ENCODE measurements at places on chromosomes 5 and 9.

DNA sequence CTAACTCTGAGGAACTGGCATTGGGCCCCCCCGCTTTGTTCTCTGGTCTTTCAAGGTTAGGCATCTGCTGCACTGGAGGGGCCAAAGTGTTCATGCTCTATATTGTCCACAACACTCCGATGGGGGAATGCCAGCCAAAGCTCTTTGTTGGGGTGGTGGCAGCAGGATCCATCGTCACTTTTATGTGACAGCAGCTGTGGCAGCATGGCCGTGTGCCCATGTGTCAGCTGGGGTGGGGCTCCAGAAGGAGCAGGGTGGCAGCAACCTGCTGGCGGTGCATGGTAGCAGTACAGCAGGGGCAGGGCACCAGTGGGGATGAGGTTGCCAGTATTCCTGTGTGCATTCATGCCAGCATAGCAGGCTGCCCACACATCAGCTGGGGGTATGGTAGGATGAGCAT lies 28.2 kb downstream of the ITGA2 start:
- DNase-seq = no peak

- DNase-seq = no peak
These were observed 25.1 kb downstream of the CEMIP2 start for GRCh38 chr9:71743217-71743705.

GRCh38 chr9:101388507-101388993 lies 3.7 kb upstream of the BAAT start:
- no peak for DNase-seq

DNA sequence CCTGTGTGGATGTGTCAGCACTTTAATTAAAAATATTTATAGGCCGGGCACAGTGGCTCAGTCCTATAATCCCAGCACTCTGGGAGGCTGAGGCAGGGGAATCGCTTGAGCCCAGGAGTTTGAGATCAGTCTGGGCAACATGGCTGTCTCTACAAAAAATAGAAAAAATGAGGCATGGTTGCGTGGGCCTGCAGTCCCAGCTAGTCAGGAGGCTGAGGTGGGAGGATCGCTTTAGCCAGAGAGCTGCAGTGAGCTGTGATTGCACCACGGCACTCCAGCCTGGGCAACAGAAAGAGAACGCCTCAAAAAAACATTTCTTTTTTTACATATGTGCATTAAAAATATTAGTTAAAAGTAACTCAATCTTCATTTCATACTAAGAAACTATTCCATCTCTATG lies 6.2 kb downstream of the TBC1D9B start:
- DNase-seq = no peak

GRCh38 chr5:72882989-72883388 lies 66.5 kb downstream of the TNPO1 start:
- no peak for DNase-seq

GRCh38 chr9:94772144-94772543 lies 45.6 kb downstream of the AOPEP start:
- DNase-seq = no peak

GRCh38 chr9:69646810-69647209 lies 25.4 kb downstream of the APBA1 start:
- no peak for DNase-seq

GRCh38 chr5:3007577-3007976 lies 256.1 kb upstream of the IRX2 start:
- DNase-seq = no peak

DNA sequence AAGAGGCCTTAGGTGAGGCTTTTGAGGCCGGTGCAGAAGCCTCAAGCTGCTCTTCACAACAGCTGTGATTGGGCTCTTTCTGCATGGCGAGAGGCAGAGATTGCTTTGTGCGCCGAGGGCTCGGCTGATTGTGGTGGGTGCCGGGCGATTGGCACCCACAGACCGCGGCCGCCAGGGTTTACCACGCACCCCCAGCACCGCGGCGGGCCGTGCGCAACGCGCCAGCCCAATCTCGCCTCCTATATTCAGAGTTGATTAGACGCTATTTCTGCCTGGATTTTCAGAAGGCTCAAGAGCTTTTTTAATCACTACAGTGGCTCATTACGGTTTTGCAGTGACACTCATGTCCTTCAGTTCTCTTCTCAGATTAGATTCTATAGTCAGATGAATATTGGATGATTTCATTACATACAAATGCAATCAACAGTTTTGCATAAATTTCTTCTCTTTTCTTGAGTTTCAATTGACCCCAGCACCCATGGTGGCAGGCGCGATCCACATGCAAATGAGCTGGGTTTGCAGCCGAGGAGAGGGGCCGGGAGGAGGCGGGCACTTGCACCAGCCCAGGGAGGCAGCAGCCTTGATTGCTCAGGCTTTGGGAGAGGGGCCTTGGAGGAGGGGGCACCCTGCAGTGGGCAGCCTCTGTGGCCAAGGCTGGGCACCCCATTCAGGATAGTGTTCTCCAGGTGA lies 33.8 kb upstream of the PTGS1 start:
- DNase-seq = no peak

GRCh38 chr5:113404269-113404668 lies 30.5 kb downstream of the TSSK1B start:
- no peak for DNase-seq

DNA sequence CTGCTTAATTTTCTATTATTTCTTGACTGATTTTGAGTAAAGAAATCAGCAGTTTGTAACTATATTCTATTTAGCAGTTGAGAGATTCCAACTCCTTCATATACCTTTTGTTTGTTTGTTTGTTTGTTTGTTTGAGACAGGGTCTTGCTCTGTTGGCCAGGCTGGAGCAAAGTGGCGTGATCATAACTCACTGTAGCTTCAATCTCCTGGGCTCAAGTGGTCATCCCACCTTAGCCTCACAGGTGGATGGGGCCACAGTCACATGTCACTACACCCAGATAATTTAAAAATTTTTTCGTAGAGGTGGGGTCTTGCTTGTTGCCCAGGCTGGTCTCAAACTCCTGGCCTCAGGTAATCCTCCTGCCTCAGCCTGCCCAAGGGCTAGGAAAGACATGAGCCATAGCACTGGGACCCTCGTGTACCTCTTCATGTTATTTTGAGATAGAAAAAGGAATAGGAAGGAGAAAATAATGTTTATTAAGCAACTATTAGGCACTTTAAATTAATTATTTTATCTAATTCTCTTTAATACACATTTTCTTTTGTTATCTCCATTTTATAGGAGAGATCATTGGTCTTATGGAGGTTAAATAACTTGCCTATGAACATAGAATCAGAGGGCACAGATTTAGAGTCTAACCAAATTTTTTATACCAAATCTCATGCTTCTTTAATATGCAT lies 133.0 kb downstream of the ZNF608 start:
- DNase-seq = no peak

GRCh38 chr5:110032376-110032775 lies 342.6 kb downstream of the MAN2A1 start:
- DNase-seq = no peak

DNA sequence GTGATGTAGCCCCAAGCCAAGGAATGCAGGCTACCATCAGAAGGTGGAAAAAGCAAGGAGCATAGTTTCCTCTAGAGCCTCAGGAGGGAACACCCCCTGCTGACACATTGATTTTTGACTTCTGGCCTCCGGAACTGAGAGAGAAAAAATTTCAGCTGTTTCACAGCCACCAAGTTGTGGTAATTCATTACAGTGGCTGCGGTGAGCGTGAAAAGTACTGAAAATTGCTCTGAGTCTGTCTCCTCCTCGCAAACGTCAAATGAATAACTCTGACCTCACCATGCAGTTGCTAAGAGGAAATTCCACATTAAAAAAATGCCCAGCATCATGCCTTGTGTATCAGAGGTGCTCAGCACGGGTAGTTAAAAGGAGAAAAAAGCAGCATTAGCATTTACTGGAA lies 277.9 kb upstream of the MSX2 start:
- DNase-seq = no peak

- no peak for DNase-seq
These were observed 509.4 kb upstream of the C9orf72 start for GRCh38 chr9:28082671-28083070.

DNA sequence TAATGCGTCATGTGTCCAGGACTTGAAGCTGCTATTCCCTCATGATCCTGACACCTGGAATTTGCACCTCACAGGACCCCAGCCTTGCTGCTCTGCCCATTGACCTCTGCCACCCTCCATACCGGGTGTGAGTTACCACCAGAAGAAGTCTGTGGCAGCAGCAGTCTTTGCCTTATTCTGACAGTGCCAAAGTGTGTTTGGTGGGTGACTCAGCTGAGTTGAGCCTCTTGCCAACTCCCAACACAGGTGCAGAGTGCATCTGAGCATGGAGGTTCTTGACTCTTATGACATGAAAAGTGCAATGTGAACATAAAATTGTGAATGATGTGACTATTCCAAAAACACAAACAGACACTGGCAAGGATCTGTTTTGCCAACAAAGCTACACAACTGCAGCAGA lies 1166.5 kb upstream of the CDH18 start:
- no peak for DNase-seq

- DNase-seq = no peak
These were observed 3.3 kb downstream of the LPAR1 start for GRCh38 chr9:111034898-111035539.

- DNase-seq = no peak
These were observed 4.8 kb downstream of the FIBCD1 start for GRCh38 chr9:130934246-130934645.

DNA sequence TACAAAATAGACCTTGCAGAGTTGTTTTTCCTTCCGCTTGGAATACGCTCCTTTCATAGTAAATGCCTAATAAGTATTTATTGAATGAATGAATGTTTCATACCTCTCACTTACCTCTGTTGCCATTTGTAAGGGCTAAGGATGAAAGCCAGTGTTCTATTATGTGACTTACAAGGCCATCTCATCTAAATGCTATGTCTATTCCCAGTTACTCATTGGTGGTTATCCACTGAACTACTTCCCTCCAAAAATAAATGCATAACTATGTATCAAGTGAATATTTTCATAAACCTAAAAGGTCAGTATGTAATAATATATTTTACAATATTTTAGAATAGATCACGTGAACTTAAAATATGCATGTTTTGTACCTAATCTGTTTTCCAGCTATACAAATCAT lies 670.5 kb upstream of the RGMB start:
- no peak for DNase-seq

Measured in NCI-H187 (cell line).